ENCODE measurements at places on chromosomes 3 and 15.

DNA sequence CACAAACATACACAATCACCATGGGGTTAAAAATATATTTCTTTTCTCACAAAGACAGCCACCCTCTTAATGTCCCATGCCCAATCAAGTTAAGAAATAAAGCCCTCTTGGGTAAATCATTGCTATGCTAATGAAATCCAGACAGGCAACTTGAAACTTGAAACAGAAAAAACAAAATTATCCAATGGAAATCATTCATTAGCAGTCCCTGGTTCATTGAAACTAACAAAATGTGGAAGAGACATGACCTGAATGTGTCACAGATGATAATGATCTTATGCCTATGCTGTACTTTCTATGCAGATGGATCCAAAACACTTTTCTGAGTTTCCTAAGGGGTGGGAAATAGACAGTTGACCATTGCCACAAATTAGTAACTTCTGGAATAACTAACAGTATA lies 983.7 kb downstream of the MCTP2 start:
- DNase-seq = no peak

- DNase-seq = no peak
Measured at GRCh38 chr3:37944391-37944842, 46.2 kb upstream of the VILL start.

- DNase-seq = no peak
Measured at GRCh38 chr3:22474706-22475445, 723.9 kb upstream of the ZNF385D start.

DNA sequence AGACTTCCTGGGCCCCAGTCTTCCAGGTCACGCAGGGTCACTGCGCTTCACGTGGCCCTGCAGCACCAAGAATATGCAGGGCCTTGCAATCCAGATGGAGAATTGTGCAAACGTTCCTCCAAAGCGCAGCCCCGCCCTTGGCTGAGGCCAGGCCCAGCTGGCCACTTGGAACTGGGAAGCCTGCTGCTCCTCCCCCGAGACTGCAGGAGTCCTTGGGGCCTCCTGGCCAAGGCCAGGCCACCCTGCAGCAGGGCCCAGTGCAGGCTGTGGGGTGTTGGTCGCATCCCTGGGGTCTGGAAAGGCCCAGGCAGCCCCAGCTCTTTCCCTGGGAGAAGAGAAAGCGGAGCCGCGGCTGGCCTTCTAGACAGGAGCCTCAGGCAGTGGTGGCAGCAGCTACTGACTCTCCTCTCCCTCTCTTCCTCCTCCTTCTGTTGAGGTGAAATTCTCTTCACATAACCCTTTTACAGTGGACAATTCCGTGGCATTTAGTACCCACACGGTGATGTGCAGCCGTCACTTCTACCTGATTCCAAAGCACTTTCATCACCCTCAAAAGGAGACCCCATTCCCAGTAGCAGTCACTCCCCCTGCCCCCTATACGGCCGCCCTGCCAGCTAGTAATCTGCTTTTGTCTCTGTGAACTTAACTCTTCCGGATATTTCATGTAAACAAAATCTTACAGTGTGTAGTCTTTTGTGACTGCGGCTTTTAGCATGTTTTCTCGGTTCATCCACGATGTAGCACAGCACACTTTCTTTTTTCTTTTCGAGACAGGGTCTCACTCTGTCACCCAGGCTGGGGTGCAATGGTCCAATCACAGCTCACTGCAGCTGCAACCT lies 103.9 kb downstream of the TMEM266 start:
- DNase-seq = no peak

- DNase-seq = no peak
Measured at GRCh38 chr15:49898575-49899283, 220.3 kb downstream of the ATP8B4 start.

GRCh38 chr15:36067483-36068274 lies 511.7 kb upstream of the CDIN1 start:
- no peak for DNase-seq

DNA sequence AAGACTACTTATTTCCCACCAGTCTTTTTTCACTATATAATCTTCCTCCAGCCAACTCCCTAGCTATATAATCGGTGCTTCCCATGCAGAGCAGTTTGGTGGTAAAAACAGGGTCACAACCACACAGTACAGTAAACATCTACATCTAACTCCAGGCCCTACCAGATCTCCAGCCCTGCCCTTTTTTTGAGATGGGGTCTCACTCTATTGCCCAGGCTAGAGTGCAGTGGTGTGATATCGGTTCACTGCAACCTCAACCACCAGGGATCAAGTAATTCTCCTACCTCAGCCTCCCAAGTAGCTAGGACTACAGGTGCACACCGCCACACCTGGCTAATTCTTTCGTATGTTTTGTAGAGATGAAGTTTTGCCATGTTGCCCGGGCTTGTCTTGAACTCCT lies 49.1 kb upstream of the TLE3 start:
- DNase-seq = no peak

DNA sequence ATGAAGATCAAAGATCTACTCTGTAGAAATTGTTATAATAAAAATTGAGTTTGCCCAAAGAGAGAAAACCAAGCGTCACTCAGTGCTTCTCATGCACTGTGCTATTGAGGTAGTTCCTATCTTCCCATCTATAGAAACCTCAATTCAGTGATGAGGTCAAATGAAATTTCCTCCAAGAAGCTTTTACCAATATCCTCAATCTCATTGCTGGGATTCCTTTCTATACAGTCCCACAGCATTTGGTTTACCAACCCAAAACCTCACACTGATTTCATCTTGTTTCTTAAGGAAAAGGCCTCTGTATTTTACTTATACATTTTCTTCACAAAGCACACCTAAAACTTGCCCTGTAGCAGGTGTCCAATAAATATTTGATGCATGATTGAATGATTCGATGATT lies 147.2 kb downstream of the ALCAM start:
- DNase-seq = no peak

DNA sequence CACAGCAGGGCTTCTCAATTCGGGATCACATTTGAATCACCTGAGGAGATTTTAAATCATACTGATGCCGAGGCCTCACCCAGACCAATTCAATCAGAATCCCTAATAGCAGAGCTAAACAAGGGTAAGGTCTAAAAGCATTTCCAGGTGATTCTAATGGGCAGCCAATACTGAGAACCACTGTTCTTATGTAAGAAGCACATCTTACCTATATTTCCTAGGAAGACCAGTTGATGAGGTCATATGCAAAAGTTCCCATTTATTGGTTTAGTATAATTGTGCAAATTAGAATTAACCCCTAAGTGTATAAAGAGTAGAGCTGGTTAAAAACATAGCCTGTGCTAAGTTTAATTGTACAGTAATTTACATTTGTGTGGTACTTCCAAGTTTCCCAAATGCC lies 2.1 kb downstream of the TIGIT start:
- DNase-seq = no peak

- DNase-seq = no peak
Measured at GRCh38 chr15:89462198-89462912, 34.0 kb downstream of the RHCG start.

All from fibroblast of skin of left biceps (primary cell).